Regular cardiac myocyte (primary cell): ENCODE measurements at places on chromosomes 13 and 19. TPM values are rescaled to one million over a fixed set of nuclear protein-coding genes. Genes with fewer than 3 reads are reported as not detected.

Gene ZNF432
- total RNA-seq, result 8.8 and 14.7 TPM in 2 replicates

Gene LILRB2
- not detected in 2 replicates for total RNA-seq

Gene CRLF1
- total RNA-seq, result 19.7 TPM in 2 replicates

Gene ANGPTL8
- total RNA-seq, result not detected in 2 replicates

Gene RAB8A
- 37.8 and 82.6 TPM in 2 replicates for total RNA-seq

Gene WDR88
- not detected in 2 replicates for total RNA-seq

Gene ZNF540
- total RNA-seq, result 0.19 and 2.3 TPM in 2 replicates

Gene CGB3
- total RNA-seq, result not detected in 2 replicates

Gene KLC3
- under 0.01 and 0.19 TPM in 2 replicates for total RNA-seq
